ENCODE measurements at places on chromosomes 3 and 15.

DNA sequence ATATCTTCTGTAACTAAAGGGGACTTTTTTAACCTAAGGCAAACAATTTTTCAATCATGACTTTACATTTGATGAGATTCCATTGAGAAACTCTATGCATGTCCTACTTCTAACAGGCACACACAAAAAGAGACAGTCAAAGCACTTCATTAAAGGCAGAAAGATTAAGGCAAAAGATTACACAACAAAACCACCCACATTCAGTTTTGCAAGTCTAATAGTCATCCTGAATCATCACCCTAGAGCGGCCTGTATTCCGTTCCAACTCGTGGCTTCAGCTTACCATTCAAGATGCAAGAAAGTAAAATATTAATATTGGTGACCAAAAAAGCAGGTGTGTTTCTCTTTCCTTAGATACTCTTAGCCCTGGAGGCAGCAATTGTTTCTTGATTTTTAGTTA lies 205.9 kb downstream of the P3H2 start:
- no peak for DNase-seq

GRCh38 chr3:43455233-43455632 lies 166.6 kb downstream of the ANO10 start:
- DNase-seq, result no peak

DNA sequence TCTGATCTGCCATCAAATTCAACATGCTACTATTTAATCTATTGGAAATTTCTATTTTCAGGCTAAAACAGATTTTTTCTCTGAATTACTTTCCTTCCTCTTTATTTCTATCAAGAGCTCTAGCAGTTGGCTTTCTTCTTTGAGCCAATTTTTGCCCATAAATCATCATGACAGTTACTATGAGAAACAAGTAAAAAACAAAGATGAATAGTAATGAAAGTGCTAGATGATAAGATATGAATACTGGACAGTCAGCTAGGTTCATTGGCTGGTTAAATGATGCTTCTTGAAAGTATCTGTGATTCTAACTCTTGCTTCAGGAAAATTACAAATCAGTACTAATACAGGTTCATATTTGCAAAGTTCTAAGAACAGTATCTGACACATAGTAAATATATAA lies 38.6 kb upstream of the NANOGP8 start:
- no peak for DNase-seq

DNA sequence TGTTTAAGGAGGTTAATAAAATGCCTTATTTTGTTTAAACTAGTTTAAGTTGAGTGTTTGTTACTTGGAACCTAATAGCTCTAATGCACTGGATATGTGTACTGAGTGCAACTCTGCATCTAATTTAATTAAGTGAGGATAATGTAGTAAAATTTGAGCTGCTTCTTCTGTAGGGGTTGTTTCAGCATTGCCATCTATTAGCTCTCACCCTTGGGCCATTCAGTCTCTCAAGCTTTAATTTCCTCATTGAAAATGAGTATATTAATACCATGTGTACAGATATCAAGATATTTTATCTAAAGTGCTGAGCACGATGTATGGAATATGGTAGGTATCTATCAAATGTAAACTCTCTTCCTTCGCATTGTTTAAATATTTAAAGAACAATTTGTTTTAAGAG lies 375.7 kb upstream of the LRRC3B start:
- no peak for DNase-seq

DNA sequence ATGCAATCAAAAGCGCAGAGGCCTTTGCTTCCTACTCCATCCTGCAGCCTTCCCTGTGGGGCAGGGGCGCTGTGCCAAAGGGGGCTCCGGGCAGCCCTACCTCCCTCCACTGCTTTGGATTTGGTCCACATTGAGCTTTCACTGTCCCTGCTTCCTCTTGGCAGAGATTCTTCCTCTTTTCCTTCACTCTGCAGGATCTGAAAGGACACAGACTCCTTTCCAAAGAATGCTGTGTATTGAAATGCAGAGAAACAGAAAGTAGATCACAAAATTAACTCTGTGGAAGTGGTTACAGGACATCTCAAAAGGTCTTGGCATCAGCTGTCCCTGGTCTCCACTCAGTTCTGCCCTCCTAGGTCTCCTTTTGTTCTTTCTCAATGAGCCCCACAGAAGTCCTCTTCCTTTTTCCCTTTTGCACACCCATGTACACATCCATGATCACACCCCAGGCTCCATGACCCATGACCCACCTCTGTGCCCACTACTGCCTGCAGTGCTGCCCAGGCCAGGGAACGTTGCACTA lies 64.1 kb downstream of the CCR1 start:
- no peak for DNase-seq

GRCh38 chr3:8816106-8816505 lies 46.7 kb upstream of the OXTR start:
- DNase-seq, result no peak

- DNase-seq, result no peak
Measured at GRCh38 chr3:52537165-52537620, 788 bp downstream of the UQCC5 start.

DNA sequence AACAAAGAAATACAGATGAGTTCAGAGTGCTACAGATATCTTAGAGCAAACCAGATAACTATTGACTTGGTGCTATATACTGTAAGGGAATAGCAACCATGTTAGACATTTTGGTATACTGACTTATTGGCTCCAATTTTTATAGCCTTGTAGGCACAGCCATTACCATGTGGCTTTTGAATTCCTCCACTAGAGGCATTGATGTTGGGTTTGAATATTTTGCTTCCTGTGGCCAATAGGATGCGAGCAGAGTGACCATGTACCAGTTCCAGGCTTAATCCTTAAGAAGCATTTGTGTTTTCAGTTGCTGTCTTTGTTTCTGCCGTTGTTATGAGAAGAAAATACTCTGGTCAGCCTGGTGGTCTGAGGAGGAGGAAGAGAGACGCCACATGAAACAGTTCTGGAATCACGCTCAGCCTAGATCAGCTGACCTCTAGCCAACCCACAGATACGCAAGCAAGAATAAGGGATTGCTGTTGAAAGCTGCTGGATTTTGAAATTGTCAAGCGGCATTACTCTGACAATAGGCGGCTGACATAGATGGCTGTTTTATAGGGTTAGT lies 109.4 kb upstream of the TNIK start:
- no peak for DNase-seq

DNA sequence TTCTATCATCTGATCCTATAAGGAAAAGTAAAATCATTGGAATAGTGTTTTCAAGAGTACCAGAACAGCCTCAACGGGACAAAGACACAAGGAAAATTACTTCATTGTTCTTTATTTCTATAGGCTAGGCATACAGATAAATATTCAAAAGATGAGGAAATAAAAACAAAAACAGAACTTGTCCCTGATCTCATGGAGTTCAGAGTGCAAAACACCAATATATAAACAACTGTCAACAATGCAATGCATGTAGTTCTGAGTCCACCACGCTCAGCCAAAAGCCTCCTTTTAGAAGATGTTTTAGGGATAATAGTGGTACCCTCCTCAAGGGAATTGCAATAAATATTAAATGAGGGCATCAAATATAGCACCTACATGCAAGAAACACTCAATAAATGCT lies 4.6 kb upstream of the SLC4A7 start:
- DNase-seq, result no peak

DNA sequence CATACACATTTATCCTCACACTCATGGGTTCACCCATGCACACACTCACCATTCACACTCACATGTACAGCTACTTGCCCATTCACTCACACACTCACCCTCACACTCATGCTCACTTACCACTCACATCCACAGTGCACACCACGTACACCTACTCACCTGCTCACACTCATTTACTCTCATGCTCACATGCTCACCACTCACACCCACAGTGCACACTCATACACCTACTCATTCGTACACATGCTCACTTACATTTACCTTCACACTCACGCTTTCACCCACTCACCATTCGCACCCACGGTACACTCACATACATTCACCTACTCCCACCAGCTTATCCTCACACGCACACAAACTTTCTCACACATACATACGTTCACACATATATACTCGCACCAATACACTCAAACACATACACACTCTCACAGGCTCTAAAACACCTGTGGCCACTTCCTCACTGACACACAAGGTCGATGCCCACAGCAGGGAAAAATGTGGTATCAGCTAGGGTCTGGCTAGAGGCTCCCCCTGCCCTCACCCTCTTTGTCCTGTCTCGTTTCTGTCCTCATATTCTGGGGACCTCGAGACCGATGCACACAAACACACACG lies 46.0 kb downstream of the NUP210 start:
- DNase-seq, result no peak

DNA sequence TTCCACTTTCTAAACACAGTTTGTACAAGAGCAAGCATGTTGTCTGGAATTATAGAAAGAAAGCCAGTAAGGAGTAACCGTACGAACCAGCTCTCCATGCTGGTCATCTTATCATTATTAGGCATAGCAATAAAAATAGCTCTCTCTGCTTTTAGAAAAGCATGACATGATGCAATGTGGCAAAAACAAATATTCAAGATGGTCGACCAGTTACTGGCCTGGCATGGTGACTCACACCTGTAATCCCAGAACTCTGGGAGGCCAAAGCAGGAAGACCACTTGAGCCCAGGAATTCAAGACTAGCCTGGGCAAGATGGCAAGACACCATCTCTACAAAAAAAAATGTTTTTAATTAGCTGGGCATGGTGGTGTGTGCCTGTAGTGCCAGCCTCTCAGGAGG lies 2.6 kb upstream of the MAP4 start:
- DNase-seq, result no peak

GRCh38 chr15:28955160-28955992 lies 69.6 kb downstream of the APBA2 start:
- DNase-seq, result peak; percentile 40

DNA sequence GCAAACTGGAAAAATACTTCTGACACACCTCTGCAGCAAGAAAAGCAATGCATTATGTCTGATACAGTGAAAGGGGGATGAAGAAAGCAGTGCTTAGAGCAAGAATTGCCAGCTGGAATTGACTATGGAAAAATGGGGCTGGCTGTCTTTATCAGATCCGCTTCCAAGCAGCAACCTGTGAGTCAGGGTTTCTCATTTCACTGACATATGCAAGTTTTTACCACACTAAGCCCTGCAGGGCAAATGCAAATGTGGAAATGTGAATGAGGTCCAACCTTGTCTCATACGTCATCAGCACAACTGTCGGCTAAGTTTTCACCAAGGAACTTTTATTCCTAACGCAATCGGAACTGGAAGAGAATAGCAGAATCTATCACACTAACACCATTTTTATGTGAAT lies 172.5 kb upstream of the GADL1 start:
- peak; percentile 25 for DNase-seq

GRCh38 chr3:24181256-24181655 lies 236.2 kb downstream of the NR1D2 start:
- DNase-seq, result no peak

DNA sequence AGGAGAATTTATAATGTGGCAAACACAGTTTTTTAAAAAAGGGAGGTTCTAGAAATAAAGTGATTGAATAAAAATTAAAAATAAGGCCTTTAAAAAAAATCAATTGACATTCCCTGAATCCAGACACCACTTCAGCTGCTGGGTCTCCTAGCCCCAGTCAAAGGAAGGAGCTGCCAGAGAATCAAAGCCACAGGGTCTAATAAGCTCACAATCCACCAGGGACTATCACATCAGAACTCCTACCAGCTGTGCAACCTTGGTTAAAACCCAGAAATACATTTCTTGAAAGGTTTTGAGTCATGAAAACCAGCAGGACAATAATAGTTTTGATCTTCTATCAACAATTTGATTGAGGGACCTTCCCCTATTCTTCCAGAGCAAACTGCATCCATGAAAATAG lies 134.5 kb downstream of the MECOM start:
- no peak for DNase-seq

GRCh38 chr3:177652556-177653291 lies 455.4 kb upstream of the TBL1XR1 start:
- peak; percentile 25 for DNase-seq

- DNase-seq, result no peak
Measured at GRCh38 chr3:181906338-181906737, 194.6 kb downstream of the SOX2 start.

DNA sequence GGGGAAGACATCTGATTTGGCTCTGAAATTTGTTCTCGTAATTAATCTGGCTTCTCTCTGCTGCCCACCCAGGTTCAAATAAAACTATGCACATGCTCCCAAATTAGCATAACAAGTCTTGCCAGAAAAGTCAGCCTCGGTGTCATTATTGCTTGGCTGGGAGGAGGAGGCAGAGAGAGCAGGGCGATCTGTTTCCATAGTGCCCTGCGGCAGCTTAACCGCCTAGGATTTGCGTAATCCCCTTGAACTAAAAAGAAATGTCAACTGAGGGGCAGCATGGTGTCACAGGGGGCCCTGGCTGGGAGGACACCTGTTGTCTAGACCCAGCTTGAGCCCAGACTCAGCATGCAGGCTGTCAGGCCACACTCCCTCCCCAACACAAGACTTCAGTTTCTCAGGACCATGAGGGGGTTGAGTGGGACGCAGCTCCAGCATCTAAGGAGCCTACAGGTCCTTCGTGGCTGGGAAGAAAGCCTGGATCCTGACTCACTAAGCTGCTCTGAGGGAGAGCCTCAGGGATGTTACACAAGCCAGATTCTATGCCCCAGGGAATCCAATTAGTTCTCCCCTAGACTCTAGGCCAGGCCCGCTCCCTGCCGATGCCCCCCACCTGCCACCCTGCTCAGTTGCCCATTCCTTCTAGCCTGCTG lies 17.3 kb downstream of the MRPS11 start:
- DNase-seq, result no peak

GRCh38 chr3:69203631-69204314 lies 81.4 kb upstream of the LMOD3 start:
- no peak for DNase-seq
